Activated CD8-positive, alpha-beta memory T cell treated with anti-CD3 and anti-CD28 coated beads for 24 hours (primary cell): ENCODE measurements at places on chromosomes 2 and 18.

DNA sequence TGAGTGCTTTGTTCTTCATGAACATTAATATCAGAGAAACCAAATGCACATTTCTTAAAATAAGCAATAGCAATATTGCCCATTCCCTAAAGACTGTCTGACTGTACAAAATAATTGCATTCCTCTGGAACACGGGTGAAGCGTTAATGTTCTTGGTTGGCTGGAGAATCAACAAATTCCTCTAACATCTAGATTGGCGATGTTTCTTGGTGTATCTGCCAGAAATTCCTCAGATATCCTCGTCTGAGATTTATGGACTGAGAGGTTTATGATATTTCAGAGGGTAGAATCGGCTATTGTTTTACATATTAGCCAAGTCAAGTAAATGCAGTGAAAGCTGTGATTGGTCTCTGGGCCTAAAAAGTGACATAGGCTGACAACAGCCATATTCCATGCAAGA lies 27.1 kb upstream of the SPTBN1 start:
- DNase-seq = no peak

GRCh38 chr2:68860111-68860510 lies 11.1 kb downstream of the BMP10 start:
- no peak for DNase-seq

GRCh38 chr18:9661564-9661963 lies 46.5 kb upstream of the RAB31 start:
- DNase-seq = no peak

- DNase-seq = no peak
Measured at GRCh38 chr18:69216321-69216720, 184.4 kb upstream of the DOK6 start.

- no peak for DNase-seq
Measured at GRCh38 chr2:97914691-97915213, 81.0 kb downstream of the TMEM131 start.

DNA sequence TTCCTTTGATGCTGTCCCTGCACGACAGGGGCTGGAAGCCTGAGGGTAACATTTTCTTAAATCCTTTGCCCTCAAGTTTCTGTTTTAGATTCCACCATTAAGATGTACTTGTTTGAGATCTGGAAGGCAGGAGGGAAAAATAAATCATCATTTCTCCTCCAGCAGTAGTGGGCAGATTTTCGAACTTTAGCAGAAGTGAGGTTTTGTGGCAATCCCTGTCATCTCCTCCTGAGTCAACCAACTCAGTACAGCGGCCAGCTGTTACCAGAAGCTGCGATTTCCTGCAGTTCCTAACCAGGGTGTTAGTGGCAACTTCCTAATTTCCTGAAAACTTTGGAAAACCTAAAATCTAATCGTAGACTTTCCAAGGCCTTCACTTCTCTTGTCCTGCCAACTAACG lies 517.2 kb upstream of the ACVR2A start:
- DNase-seq = no peak

- DNase-seq = peak; percentile 30
Measured at GRCh38 chr2:239947729-239948045, 77.5 kb downstream of the NDUFA10 start.

GRCh38 chr2:241111440-241111805 lies 9.3 kb upstream of the MTERF4 start:
- peak; percentile 71 for DNase-seq

GRCh38 chr18:37572736-37573135 lies 7.1 kb upstream of the CELF4 start:
- DNase-seq = no peak

- DNase-seq = peak; percentile 38
Measured at GRCh38 chr2:12727065-12727464, 10.3 kb downstream of the TRIB2 start.

DNA sequence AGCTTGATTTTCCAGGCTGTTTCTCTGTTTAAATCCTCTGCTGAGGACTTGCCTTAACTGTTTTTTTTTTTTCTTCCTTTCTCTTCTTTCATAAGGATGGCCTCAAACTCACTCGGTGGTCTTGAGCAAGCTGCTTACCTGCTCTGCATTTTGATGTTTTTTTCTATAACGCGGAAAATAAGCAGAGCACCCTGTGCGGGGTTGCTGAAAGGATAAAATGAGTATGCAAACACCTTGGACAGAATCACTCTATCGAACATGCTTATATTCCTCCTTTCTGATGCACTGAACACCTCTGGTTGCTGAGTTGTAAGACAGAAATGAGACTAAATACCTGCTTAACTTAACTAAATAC lies 41.1 kb upstream of the DSC1 start:
- DNase-seq = no peak

DNA sequence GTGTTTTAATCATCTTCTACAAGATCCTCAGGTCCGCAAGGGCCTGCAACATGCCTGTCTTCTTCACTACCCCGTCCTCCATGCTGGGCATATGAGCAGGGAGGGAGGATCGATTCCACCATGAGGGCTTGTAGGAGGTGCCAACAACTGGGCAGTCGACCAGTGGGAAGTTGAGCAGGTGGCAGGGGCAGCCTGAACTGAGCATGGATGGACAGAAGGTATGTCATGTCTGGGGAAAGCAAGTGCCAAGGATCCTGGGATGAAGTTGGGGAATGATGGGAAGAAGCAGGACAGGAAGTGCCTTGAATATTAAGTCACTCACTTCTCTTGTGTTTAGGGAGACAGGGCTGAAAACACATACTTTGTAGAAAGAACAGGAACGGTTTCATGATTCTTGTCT lies 44.7 kb downstream of the CTIF start:
- no peak for DNase-seq

DNA sequence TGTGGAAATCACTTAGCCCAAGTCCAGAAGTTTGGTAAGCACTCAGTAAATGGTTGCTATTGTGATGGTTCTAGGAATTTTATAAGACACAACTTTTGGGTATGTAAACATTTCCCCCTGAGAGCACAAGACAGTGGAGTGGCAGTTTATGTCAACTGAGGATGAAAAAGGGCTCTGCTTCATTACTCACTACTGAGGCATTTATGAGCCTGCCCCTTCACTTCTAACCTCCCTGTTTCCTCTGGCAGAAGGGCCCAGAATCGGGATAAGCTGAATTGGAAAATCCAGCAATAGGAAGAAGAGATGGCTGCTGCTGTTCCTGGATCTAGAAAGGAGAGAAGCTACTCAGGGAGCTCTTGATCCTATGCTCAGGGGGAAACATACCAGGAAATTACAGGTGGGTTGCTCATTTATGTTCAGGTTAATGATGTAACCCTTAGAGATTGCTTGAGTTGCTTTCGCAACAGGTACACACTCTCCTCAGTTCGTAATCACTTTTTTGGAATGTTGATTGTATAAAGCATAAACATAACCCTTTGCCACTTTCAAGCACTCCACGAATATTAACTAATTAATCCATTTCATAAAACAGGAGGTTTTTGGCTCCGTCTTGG lies 46.3 kb downstream of the ADCYAP1 start:
- DNase-seq = no peak

DNA sequence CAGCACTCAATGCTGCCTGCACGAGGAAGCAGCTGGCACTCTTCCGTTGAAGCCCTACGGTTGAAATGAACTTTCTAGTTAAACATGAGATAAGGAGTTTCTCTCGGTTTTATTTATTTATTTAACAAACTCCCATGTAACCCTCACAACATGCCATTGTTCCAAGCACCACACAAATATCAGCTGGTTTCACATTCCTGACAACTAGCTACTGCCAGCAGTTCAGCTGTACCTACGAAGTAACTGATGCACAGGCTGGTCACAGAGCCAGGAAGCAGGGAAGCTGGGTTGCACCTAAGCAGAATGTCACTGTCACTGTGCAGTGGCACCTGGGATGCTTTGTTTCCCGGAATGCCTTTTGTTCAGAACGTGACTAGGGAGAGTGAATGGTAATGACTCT lies 18.1 kb downstream of the TIMM21 start:
- no peak for DNase-seq

- DNase-seq = no peak
Measured at GRCh38 chr2:63992061-63992685, 27.1 kb downstream of the VPS54 start.

DNA sequence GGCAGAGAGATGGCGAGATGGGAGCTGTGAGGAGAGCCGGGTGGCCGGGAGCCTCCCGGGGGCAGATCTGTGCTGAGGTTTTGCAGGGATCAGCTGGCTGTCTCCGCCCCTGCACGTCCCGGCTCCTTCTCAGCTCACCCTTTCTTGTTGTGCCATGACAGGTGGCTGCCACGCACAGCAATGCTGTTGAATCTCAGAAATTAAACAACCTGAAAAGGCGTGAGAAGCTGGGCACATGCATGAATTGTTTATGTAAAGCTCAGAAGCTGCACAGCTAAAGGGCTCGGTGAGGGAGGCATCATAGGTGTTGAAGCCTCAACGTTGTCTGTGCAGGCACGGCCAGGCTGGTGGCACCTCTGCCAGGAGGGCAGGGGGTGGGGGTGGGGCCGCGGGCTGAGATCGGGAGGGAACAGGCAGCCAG lies 858 bp upstream of the RTP5 start:
- no peak for DNase-seq
